ENCODE measurements at places on chromosomes 12 and 14. TPM values are rescaled to one million over a fixed set of nuclear protein-coding genes. Genes with fewer than 3 reads are reported as not detected.
A peak's percentile ranks its signal among the peaks of the same experiment; 100 is the strongest.

The RHOJ gene
- total RNA-seq: not detected

The TDRD9 gene
- total RNA-seq: not detected

The CD4 gene
- total RNA-seq: not detected

DNA sequence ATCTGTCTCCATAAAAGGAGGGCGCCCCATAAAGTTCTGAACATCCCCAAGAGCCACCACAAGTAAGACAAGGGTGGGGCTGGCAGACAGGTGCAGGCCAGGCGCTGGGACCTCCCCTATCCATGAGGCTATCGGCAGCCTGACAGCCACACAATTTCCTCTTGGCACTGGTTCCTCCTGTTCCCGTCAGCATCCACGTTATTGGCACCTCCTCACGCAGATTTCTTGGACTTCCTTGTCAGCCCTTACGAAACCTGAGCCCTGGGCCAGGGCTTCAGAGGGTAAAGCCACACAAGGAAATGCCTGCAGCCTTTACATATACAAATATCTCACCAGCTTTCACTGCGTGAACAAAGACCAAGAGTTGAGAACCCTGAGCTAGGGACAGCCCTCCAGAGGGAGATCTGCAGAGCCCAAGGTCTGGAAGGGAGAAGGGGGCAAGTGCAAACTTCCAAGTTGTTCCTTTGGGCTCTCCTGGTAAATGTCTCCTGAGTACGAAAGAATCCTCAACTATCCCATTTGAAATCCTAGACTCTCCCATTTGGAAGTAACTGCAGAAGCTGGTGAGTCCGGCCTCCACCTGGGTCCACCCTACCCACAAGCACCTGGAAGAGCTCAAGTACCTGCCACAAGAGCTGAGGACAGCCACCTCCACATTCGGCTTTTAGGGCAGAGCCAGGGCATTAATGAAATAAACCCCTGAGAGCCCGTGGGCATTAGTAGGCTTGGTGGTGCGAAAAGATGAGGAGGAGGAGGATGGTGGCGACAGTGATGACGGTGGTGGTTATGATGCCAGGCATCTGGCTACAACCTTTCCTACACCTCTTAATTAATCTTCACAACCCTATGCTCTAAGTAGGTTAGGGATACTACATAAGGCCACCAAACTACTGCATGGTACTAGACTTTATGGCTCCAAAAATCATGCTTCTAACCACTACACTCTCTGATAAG is 5.5 kb upstream of the TC2N start:
- DNase-seq: peak; percentile 73

DNA sequence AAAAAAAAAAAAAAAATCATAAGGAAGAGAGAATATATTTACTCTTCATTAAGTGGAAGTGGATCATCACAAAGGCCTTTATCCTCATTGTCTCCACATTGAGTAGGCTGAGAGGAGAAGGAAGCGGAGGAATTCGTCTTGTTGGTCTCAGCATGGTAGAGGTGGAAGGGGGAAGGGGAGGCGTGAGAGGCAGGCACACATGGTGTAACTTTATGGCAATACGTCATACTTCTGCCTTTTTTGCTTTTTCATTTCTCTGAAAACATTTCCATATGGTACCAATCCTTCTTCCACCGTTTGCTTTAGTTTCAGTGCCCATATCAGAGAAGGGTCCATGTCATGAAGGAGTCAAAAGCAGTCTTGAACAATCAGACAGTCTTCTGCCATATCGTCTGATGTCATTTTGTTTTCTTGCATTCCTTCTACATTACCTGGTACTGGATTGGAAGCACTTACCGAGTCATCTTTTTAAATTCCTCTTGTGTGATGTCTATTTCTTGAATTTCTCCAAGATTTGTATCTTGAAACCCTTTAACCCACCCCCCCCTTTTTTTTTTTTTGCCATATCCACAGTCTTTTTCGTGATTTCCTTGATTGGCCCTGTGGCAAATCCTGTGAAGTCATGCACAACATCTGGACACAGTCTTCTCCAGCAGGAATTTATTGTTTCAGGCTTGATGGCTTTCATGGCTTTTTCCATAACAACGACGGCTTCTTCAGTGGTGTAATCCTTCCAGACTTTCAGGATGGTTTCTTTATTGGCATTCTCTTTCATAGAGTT is 8.9 kb downstream of the FUT8 start:
- no peak for DNase-seq

DNA sequence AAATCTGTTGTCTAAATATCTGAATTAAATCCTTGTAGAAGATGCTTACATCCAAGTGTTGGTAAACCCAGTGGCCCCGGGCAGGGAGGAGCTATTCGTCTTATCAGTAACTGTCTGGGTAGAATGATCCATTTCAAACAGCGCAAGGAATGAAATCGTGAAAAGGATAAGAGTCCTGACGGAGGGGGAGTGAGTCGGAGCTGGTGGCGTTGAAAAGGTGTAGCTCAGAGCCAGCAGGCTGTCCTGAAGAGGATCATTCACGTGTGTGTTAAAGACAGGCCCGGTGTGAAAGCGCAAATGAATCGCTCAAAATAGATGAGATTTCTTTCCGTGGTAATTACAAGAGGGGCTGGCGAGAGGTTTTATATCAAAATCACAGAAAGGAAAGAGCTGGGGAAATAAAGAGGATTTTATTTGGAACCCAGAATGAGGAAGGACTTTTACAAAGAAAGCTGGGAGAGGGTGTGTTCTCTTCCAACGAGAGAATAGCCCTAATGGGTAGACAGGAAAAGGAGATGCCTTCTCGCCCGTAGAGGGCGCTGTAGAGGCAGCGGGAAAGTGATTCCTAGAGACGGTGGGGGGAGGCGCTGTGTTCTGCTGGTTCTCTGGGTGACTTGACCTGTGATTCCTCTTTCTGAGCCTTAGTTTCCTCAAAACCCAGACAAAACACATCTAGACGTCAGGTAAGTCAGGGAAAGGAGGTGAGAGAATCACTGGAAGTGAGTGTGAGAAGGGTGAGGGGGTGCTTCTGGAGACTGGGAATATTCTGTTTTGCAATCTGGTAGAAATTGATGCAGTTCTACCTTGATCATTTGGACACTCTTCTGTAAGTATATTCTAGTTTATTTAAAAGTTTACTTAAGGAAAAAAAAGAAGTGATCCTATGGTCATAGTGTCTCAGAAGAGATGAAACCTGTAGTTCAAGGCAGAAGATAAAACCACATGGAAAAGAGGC is 39.3 kb downstream of the SRRM4 start:
- DNase-seq: no peak

- no peak for DNase-seq
These were observed 203.1 kb upstream of the CNOT2 start for GRCh38 chr12:70040141-70040540.

GRCh38 chr12:52821826-52822660 is 8.1 kb upstream of the KRT4 start:
- DNase-seq: no peak

- no peak for DNase-seq
These were observed at the start of gene ARHGEF25 for GRCh38 chr12:57611108-57611826. Gene ARHGEF25, plus strand, starts transcription at chr12:57611435. Its CDS starts 460 bp downstream, at chr12:57611895.

GRCh38 chr12:123741937-123742572 is 20.0 kb upstream of the DNAH10 start:
- DNase-seq: no peak

DNA sequence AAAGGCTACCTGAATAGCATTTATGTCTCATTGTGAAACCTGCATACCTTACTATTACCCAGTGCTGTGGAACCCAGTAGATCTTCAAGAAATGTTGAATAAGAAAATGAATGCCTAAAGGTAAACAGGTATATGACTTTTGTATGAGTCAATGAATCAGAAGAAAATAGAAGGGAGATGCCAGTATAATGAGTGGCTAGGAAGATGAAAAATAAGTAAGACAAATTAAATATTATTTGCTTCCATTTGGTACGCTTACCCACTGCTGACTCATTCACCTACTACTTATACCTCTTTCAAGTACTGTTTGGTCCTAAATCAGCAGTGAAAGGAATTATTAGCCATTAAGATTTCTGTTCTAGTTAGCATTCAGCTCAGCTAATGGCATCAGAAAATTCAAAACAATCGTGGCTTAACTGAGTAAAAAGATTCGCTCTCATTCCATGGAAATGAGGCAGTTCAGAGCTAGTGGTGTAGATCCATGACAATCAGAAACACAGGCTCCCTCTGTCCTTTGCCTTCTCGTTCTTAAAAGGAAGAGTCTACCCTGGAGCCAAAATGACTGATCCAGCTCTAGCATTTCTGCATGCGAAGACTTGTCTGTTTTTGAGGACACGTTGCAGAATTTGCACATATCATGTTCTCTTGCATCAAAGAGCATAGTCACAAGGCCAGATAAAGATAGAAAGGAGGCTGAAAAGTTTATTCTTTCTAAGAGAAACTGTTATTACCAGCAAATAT is 705.8 kb upstream of the USP15 start:
- no peak for DNase-seq

GRCh38 chr12:24222968-24223367 is 273.5 kb upstream of the SOX5 start:
- no peak for DNase-seq
